Mesenteric fat pad (tissue), 1 donor: ENCODE measurements at places on chromosomes 1 and 21. TPM values are rescaled to one million over a fixed set of nuclear protein-coding genes. Genes with fewer than 3 reads are reported as not detected.

Gene CFAP107
- not detected for total RNA-seq

Gene SELL
- total RNA-seq: 23.0 TPM

Gene SMCP
- not detected for total RNA-seq

Gene HP1BP3
- total RNA-seq: 149 TPM

DNA sequence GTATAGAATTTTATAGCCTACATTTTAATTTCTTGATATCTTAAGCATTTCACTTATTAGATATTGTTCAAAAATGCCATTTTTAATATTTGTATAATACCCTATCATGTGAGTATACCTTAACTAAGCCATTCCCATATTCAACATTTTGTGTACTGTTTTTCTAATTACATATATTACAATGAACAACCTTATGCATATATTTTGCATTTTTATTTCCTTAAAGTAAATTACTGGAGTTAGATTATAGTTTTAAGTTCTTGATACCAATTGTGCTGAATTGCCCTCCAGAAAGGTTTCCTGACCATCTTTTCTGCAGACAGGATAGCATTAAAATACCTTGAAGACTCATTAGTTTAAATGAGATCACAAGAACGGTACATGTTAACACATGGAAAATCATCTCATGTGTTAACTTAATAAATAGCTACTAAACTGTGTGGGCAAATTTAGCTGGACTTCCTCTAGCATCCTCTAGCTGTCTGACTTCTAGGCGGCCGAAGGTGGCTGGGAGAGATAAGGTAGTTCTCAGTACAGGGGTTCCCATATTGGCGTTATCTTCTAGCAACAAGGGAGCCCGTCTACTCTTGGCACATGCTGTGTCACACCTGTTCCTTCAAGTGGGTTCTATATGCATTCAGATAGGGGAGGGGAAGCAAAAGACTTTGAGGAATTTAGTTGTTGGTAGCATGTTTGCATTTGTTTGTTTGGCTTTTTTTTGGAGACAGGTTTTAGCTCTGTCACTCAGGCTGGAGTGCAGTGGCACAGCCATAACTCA lies 8.9 kb downstream of the DCLRE1B start:
- no peak for DNase-seq

DNA sequence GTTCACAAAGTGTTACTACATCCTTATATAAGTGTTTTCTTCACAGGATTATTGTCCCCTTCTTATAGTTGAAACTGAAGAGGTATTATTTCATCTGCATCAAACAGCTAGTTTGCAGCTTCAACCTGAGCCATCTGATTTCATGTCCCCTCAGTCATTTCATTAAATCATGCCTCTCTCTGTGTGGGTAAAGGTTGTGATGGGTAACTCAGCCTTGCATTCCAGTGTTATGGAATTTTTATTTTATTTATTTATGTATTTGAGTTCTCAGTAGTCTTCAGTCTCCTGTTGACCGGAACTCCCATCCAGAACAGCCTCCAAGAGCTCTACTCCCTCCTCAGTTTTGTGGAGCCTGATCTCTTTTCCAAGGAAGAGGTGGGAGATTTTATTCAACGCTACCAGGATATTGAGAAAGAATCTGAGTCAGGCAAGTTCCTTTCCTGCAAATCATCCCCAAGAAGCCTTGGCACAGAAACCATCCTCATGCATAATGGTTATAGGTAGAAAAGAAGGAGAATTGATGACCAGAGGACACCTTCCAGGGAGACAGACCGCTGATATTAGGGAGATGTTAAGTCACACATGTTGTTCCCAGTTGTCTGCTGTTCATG lies 21.8 kb downstream of the CHD1L start:
- DNase-seq: no peak

- DNase-seq: no peak
These were observed 615 bp downstream of the KRTAP10-5 start for GRCh38 chr21:44579833-44580144.

- no peak for DNase-seq
These were observed 24.9 kb downstream of the DENND1B start for GRCh38 chr1:197750366-197750765.

DNA sequence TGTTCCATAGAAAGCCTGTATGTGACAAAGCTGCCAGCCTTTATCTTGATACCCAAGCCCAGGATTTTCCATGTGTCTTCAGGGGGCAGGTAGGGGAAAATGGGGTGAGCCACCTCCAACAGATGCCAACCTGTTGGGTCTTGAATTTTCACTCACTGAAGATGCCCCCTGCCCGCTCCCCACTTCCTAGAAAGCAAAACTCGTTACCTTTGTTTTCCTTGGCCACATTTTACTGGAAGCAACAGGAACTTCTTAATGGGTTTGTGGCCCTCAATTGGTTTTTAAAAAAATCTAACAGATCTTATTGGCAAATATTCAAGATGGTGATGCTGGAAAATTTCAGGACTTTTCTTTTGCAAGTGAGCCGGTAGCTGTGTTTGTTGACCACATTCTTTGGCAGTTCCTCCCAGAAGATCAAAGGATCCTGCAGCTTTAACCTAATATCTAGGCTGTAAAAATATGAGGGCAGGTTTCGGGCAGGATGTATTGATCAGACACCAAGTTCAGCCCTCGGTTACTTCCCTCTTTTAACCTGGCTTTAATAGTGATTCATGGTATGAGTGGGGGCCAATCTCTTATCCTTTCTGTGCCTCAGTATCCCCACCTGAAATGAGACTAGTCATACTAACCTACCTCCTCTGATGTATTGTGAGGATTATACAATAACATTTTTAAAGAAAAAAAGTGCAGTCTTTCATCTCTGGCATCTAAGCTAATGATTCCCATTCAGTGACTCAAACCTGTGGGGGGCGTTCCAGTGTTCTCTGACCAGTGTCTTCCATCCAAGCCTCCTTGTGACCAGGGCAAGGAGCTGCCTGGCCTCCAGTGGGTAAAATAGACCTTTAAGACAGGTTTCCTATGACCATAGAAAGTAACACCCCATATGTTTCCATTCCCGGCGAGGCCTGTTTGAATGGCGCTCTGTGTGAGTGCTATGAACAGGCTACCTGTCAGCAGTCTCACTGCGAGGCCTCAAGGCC lies 21.3 kb upstream of the GNPAT start:
- DNase-seq: peak; percentile 57
